HS-27A (cell line): ENCODE measurements at places on chromosomes 5 and 9.

- no peak for DNase-seq
Measured at GRCh38 chr9:99112750-99113413, 8.0 kb downstream of the TGFBR1 start.

GRCh38 chr9:21965401-21965951, 28.7 kb downstream of the CDKN2A start:
- DNase-seq = no peak

DNA sequence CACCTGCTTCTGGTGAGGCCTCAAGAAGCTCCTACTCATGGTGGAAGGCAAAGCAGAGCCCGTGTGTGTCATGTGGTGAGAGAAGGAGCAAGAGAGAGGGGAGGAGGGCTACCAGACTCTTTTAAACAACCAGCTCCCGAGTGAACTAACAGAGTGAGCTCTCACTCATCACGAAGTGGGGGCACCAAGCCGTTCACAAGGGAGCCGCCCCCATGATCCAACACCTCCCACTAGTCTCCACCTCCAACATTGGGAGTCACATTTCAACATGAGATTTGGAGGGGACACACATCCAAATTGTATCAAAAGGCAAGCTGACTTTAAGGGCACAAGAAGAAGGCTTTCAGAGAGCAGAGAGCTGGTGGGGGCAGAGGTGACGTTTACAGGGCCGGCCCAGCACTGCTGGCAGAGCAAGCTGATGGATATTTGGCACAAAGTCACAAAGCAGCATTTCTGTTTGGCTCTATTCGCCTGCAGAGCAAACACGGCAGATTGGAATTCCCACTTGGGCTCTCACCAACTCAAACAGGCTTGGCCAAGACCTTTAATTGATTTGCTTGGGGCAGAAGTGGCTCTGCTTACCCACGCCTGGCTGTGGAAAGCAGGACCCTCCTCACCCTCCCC, 20.0 kb downstream of the PITX1 start:
- no peak for DNase-seq

DNA sequence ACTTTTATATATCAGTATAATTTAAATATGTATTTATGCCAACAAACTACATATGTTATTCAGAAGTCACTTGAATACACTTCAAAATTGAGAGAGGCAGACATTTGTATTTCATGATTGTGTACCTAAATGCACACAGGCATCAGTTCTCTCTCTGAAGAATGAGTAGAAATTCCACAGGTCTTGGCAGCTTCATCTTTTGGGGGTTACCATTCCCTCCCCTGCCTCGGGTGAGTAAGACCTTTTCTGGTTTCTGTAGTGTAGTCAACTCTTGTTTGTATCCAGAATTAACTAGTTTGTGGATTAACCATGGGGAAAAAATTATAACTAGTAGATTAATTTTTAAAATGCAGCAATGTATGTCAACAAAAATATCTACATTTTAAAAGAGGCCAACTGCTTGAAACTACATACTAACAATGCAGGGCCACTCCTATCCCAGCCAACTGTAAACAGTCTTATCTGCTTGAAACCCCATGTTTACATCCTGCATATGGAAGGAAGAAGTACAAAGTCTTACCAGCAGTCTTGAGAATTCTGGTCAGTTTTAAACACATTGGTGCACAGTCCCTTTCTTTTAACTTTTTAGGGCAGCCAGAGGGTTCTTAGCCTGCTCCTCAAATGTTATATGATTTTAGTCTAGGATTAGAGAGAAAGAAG, 339.6 kb upstream of the KIF2A start:
- no peak for DNase-seq

- DNase-seq = no peak
Measured at GRCh38 chr5:138107213-138107612, 23.4 kb downstream of the WNT8A start.

DNA sequence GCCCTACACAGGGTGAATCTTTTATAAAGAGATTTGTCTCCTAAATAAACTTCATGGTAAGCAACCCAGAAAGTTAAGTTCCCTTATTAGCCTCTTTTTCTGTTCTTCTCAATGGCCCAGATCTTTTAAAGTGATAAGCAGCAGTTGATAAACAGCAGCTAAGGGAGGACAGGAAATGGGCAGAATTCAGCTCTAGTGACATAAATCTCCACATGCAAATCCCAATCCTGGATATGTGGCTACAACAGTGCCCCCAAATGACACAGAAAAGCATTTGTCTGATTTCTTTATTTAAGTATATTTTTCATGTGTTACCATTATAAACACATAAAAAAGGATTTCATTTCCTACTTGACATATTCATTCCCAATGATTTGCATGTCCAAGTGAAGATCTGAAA, 199.0 kb downstream of the DTWD2 start:
- DNase-seq = no peak

- no peak for DNase-seq
Measured at GRCh38 chr9:133256686-133257091, 18.3 kb downstream of the ABO start.

- DNase-seq = no peak
Measured at GRCh38 chr9:80951675-80952074, 737.7 kb downstream of the TLE1 start.

GRCh38 chr9:114461468-114461867, 43.8 kb downstream of the WHRN start:
- no peak for DNase-seq

DNA sequence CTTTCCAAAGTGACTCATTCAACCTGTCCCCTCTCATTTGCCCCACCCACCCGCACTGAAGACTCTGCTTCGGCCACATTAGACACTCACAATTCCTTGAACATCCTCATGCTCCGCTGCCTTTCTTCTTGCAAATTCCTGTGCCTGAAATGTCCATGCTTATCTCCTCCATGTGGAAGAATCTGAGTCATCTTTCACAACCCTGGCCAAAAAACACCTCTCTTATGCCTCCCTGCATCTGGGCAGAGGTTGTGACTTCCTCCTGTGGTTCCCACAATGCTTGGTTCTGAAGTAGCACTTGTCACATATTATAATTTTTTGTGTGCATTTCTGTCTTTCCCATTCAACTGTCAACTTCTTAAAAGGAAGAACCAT, 238.6 kb downstream of the ENC1 start:
- no peak for DNase-seq

DNA sequence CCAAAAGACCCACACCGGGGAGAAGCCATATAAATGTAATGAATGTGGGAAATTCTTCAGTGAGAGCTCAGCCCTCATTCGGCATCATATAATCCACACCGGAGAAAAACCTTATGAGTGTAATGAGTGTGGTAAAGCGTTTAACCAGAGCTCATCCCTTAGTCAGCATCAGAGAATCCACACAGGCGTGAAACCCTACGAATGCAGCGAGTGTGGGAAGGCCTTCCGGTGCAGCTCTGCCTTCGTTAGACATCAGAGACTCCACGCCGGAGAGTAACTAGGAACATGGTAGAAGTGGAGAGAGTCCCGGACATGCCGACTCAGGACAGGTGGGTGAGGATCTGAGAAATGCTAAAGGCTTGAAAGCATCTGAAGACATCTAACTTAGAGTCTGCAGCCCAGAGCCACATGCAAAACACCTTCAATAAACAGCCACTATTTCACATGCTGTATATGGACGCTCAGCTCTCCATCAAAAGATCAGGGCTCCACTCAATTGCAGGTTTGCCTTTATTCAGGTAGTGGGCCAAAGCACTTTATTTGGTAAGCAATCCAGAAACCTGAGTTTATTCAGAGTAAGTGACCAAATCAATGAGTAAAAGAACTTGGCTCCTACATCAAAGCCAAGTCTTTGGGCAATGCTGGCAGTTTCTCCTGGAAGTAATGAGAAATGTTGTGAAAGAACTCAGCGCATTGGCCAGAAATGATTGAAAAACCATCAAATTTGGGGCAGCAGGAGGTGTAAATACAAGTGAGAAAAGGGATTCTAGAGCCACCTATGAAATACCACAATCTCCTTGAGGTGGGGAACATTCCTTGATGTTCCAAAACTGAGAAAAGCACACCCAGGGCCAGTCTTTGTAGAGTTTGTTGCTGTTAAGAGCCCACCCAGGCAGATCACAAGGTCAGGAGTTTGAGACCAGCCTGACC, 6.0 kb downstream of the RPL12 start:
- DNase-seq = no peak

- DNase-seq = no peak
Measured at GRCh38 chr5:10277773-10278630, 27.9 kb downstream of the CCT5 start.

GRCh38 chr5:148763996-148764395, 62.4 kb upstream of the ADRB2 start:
- no peak for DNase-seq

GRCh38 chr9:91332546-91333231, 29.0 kb downstream of the AUH start:
- DNase-seq = no peak

DNA sequence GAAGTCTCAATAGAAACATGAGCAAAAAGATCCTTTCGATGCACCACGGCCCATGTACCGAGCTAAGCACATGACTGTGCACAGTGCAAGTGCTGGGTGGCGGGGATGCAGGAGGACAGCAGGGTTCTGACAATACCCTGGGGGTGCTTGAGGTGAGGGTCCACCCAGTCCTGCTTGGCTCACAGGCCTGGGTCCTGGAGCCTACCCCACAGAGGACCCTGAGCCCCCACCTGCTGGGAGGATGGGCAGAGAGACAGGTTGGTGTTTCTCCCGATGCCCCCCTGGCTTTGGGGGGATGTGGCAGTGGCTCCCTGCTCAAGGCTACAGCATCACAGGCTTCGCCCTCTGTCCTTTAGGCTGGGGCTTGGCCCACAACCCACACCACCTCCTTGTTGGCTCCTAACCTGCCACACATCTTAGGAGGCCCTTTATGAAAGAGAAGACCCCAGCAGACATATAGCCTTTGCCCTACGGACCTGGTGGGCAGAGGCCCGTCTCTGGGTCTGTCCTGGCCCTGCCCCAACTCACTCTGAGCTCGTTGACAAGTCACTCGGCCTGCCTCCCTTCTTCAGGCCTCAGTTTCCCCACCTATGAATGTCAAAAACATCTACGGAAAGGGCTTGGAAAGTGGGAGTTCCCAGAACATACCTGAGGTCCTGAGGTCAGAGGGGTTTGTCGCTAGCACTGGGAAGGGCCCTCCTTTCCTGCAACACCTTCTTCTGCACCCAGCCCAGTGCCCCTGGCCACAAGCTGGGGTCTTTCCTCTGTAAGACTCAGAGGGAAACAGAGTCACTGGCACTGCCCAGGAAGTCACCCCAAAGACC, 50.3 kb downstream of the BARX1 start:
- no peak for DNase-seq

DNA sequence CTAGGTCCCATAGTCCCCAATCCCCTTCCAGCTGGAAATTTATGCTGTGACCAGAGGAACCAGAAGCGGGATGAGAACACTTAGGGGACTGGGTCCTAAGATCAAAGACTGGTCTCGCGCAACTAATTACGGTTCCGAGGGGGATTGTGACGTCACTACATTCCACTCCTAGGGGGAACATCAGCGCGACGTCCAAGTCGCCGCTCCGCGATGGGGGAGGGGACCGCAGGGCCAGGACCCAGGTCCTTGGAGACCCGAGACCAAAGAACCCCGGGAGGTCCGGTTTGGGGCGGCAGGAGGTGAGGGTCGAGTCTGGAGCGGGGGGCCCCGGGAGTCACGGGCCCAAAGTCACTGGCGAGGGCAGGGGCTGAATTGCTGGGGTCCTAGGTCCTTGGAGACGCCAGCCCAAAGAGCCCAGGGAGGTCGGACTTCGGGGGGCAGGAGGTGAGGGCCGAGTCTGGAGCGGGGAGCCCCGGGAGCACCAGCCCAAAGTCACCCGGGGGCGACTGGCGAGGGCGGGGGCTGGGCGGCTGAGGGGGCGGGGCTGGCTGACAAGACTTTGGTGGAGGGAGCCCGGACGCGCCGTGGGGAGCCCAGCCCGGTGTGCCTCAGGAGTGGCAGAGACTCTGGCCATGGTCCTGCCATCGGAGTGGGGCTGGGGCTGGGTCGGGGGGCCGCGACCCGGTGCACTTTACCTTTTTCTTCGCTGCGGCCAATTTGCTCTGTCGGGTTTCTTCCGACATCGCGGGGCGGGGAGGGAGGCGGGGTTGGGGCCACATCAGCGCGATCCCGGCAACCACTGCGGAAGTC, at the start of gene GOLGA2:
Gene GOLGA2 (minus strand): TSS at position 810 of the 810 bp plus-strand sequence. CDS start 31 bp downstream, at position 779.
- DNase-seq = no peak

DNA sequence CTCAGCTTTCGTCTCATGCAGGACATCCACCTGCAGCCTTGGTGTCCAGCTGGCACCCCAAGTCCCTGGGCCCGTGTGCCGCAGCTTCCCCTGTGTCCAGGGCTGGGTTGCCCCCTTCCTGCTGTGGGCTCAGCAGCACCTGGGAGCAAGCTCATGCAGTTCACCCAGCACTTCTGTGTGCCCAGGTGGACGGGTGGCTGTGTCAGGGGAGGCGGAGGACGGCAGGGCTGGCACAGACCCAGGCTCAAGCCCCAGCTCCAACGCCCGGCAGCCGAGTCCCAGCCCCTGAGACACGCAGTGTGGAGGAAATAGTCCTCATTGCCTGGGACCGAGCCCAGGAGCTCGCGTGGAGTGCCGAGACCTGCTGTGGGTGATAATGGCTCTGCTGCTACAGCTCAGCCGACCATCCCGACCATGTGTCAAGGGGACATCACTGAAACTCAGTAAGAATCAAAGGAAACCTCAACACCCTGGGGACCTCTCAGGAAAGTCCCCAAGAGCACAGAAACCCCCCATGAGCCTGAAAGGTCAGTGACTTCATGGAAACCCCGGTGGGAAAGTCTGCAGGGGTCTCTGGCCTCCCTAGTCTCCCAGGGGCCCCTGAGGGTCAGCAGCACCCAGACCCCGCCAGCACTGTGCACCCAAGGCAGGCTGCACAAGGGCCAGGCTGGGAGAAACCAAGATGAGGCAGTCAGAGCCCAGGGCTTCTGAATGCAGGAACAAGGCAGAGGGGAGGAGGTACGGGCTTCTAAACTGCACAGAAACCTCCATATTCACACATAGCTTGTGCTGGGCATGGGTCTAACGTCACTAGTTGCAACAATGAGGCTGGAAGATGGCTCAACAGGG, 38.8 kb downstream of the LPCAT1 start:
- DNase-seq = no peak

DNA sequence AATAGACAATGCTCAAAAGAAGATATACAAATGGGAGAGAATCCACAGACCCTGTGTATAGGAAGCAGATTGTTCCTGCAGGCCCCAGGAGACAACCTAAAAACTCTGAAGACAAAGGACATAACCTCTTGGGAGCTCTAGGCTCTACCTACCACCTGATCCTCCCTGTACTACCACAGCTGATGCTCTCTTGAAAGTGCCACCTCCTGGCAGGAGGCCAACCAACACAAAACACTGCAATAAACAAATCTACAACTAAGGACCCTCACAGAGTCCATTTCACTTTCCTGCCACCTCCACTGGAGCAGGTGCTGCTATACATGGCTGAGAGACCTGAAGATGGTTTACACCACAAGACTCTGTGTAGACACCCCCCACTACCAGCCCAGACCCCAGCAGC, 49.0 kb downstream of the STARD4 start:
- DNase-seq = no peak

DNA sequence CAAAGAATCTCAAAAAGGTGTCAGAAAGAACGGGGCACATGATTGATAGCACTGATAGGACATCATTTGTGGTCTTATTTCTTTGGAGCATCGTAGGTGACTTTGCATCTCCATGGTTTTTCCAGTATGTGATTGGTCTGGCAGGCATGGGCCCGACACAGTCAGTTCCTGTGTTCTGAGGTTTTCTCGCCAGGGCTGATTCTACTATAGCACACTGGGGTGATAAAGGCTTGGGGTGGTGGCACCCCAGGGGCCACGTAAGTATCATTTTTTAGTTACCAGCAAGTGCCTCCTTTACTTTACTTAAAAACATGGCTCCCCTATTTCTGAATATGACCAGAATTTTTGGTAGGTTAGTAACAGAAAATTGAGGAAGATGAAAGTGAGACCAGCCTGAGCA, 202.7 kb downstream of the RFK start:
- DNase-seq = no peak
